ENCODE measurements at places on chromosomes 4 and X. TPM values are rescaled to one million over a fixed set of nuclear protein-coding genes. Genes with fewer than 3 reads are reported as not detected.

LDOC1 gene
- total RNA-seq = 6.8 TPM

EDA2R gene
- 22.8 TPM for total RNA-seq

VEGFD gene
- 2.0 TPM for total RNA-seq

DGKK gene
- not detected for total RNA-seq

HSD17B11 gene
- 56.6 TPM for total RNA-seq

FGF13 gene
- 30.6 TPM for total RNA-seq

PRICKLE3 gene
- total RNA-seq = 7.1 TPM

GALNTL6 gene
- total RNA-seq = not detected

FABP2 gene
- not detected for total RNA-seq

CRMP1 gene
- total RNA-seq = not detected

All from smooth muscle cell of trachea (primary cell).